ENCODE measurements at places on chromosomes 6 and 20.

GRCh38 chr6:20949138-20949537, 414.9 kb downstream of the CDKAL1 start:
- DNase-seq, result no peak

DNA sequence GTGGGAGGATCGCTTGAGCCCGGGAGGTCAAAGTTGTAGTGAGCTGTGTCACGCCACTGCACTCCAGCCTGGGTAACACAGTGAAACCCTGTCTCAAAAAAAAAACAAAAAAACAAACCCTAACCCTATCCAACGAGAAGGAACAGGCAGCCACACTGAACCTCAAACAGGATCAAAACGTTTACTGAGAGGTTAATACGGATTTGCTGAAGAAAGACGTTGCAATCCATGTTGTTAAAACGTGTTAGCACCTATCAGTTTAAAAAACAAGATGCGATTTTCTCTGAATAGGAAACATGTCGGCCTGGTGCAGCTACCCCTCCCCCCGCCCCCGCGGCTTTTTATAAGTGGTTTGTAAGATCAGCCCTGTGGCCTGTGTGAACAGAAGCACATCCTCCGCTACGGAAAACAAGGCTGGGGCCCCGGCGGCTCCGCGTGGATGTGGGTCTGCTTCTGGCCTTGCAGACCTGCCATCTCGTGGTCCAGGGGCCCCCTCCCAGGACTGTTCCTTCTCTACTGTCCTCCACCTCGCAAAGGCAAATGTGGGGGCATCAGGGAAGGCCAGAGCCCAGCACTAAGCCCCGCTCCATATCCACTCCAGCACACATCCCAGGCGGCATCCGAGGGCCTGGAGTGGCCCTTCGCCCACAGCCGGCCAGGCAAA, 11.4 kb downstream of the SLC2A4RG start:
- DNase-seq, result no peak

DNA sequence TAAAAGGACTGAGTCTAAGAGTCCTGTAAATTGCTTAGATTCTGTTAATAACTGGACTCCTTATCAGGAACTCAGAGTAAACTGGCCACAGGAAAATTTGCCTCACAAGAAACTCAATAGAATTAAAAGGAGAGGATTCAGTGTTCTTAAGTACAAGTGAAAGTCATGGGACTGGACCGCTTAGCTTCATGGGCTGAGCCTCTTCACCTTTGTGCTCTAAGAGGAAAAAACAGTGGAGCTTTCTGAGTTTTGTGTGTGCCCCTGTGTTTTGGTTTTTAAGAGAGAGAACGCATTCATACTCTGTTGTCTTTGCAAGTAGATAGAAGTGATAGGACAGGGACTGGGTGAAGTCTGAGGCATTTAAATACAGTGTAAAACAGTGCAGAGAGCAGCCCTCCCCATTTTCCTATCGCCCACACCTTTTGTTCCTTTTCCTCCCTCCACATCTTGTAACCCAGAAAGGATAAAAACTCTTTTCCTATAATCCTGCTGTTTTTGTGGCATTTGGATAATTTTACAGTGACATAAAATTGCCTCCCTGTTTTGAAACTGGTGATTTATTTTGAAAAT, 49.6 kb downstream of the FOXO3 start:
- no peak for DNase-seq

GRCh38 chr6:134537146-134537555, 219.2 kb upstream of the SGK1 start:
- no peak for DNase-seq

DNA sequence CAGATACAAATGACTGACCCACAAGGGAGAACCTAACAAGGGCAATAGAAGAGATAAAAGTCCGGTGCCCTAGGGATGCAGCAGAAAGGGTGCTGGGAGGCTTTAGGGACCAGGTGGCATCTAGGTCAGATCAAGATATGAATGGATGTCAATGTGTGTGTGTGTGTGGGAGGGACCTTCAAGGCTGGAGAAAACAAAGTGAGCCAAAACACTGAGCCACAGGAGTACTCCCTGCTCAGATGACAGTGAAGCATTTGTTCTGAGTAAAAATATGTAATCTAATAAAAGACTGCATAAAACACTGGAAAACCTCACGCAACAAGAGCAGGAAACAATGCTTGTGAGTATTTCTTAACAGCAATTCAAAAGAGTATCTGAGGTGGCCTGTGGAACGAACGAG, 28.2 kb downstream of the ZNF337 start:
- DNase-seq, result no peak
